ENCODE measurements at places on chromosomes 16 and 17.

- DNase-seq: no peak
Measured at GRCh38 chr16:13560151-13560550, 359.8 kb upstream of the ERCC4 start.

DNA sequence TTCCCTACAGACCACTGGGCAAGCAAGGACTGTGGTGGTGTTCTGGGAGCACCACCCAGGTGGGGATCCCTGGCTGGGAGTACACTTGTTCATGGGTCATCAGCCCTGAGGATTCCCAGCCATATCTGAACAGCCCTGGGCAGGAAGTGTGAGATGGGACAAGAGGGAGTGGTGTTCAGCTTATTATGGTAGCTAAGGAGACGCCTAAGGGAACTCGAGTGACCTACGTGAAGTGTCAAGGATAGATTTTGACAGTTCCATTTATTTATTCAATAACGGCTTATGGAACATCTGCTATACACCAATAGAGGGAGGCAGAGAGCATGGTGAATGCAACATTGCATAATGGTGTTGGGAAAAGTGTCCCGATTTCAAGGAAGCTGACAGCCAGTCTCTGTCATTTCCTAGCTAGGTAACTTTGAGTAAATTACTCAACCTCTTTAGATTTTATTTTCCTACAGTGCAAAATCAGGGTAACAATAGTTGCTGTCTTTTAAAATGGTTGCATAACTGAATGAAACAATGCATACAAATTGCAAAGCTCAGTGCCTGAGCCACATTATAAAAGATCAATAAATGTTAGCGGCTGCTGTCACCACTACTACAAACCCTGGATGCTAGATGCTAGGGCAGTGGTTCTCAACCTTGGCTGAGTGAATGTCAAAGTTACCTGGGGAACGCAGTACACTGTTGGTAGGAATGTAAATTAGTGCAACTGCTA lies 534.1 kb downstream of the GRIN2A start:
- peak; percentile 16 for DNase-seq

- DNase-seq: no peak
Measured at GRCh38 chr17:30519166-30519565, 42.0 kb downstream of the GOSR1 start.

- DNase-seq: no peak
Measured at GRCh38 chr17:71392715-71393567, 727.9 kb upstream of the SOX9 start.

GRCh38 chr17:5687646-5688045 lies 103.3 kb upstream of the NLRP1 start:
- DNase-seq: no peak

GRCh38 chr16:27966756-27967155 lies 96.8 kb downstream of the GSG1L start:
- no peak for DNase-seq

GRCh38 chr16:73095142-73095820 lies 47.4 kb upstream of the ZFHX3 start:
- no peak for DNase-seq

- no peak for DNase-seq
Measured at GRCh38 chr17:5121186-5121841, 5.5 kb downstream of the USP6 start.

DNA sequence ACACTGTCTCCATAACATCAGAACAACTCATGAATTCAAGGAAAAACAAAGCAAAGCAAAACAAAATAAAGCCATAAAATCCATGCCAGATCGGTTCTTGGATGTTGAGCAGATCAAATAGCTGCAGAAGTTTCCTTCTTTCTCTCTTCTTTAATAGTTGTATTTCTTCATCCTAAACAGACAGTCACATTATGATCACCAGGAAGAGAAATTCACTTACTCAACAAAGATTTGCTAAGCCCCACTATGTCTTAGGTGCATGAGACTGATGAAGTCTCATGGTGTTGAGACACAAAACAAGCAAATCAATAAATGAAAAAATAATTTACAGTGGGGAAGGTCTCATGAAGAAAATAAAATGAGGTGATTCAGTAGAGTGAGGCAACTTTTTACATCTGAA lies 72.8 kb downstream of the WIPI1 start:
- DNase-seq: no peak

GRCh38 chr16:77971306-77972061 lies 50.9 kb upstream of the CLEC3A start:
- peak; percentile 90 for DNase-seq

DNA sequence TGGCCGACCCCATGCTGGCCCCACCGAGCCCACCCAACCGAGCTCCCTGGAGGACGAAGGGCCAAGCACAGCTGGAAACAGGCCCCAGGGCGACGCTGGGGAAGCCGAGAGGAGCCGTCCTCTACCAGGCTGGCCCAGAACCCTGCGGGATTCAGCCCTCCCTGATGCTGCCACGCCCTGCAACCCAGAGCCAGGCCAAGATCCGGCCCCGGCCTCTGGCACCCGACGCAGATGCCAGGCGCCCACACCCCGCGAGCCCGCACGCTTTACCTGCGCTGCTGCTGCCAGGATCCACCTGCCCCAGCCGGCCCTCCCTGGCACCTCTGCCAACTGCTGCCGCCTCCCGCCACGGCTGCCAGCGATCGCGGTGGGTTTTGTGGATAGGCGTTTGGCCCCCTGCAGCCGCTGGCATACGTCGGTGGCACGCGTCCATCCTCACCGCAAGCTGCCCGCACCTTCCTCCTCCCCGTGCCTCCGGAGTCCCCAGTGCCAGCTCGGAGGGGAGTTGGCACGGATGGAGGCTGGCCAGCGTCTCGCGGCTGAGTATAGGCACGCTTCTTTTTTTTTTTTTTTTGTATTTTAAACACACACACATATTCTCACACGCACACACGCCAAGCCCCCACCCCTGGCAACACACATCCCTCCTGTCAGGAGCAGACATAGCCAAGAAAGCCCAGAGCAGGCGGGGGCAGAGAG lies 41.3 kb upstream of the ACSF3 start:
- no peak for DNase-seq

DNA sequence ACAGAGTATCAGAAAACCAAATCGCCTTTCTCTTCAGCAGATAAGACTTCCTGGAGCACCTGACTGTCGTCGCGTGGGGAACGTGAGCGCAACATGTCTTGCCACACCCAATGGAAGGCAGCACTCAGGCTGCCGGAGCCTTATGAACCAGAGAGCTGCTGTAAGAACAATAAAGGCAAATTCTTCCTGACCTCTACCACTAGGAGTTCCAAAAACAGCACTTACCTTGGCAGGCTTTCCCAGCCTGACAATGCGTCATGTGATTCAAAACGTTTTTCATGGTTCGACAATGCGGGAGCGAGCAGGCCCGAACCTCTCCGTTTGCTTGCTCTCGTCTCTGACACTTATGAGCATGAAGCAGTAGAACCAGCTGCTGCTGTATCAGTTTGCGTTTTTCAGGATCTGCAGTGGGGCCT lies 75.8 kb upstream of the TRAP1 start:
- DNase-seq: peak; percentile 17

- peak; percentile 37 for DNase-seq
Measured at GRCh38 chr17:80619535-80620235, 75.0 kb downstream of the RPTOR start.

GRCh38 chr16:66489818-66490217 lies 60.1 kb downstream of the TK2 start:
- DNase-seq: no peak

DNA sequence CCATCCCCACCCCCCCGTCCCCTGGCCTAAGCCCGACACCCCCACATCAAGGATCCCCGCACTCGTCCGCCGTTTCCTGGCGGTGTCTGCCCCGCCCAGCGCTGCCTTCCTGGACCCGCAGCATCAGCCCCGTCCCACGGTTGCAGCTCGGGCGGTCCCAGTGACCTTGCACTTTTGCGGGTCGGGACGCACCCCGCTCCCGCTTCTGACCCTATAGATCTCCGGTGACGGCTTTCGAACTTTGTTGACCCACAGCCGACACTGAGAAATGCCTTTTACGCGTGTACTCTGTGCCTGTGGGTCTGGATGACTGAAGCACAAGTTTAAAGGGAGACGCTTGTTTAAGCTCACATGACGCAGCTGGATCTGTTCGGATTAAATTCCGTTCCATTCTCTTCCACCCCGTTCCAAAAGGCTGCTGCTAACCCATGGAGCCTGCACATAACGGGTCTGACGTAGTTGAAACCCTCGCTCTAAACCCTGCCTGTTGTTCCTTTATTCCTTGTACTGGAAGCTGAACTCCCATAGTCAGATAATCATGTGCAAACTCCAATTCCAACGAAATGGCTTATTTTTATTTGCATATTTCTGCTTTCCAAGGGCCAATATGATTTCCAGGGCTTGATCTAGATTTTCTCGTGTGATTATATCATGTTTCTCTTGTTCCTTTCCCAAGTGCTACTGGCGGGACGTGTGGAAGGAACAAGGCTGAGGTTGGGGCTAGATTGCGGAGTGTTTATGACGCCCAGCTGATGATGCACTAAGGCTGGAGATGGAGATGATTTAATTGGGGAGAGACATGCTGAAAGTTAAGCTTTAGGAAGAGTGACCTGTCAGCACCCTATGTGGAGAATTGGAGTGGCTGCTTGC lies 834 bp downstream of the FLYWCH1 start:
- DNase-seq: no peak

- no peak for DNase-seq
Measured at GRCh38 chr17:28547096-28547622, 5.3 kb downstream of the UNC119 start.

DNA sequence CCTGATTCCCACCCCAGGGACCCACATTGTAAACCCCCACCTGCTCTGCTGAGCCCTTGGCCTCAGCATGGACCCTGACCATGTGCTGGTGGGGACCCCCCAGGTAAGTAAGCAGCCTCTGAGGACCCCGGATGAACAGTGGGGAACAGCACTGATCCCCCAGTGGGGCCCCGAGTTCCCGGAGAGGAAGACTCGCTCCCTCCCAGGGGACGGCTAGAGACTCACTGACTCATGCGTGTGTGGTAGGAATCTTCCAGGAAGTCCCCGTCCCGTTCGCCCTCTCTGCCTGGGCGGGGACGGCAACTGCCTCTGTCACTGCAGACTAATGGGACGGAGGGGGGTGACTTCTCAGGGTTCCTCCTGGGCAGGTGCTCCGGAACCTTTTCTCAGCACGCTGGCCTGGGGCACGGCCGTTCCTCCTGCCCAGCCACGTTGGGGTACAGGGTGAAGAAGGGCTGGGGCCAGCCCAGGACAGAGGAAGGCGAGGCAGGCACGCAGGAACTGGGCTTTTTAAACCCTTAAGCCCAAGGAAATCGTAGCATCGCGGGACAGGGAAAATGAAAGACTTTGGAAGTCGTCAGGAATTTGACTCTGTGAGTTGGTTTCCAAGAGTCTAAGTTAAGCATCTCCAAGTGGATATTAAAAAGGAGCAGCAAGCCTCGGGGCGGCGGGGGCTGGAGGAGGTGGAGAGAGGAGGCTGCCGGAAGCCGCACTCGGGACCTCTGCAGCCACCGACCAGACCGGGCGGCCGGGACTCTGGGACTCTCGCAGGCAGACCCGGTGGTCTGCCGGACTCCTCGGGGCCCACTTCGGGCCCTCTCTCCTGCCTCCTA lies 178.7 kb downstream of the SEC14L1 start:
- DNase-seq: peak; percentile 81

- DNase-seq: no peak
Measured at GRCh38 chr17:27846042-27846655, 45.8 kb upstream of the NOS2 start.

DNA sequence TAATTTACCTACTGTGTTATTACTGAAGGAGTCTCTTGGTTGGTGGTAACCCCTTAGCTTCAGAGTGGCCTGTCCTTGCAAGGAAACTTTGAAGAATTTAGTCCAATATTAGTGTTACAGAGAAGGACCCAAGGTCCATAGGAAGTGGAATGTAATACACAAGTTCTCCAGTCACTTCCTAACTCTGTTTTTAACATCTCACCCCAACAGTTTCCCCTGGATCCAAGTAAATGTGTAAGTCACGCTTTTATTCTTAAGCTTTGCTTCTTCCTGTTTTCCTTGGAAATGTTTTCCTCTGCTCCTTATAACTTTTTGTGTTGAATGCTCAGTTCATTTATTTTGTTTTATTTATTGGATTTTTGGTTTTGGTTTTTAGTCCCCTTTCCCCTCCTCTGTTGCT lies 25.9 kb upstream of the RPRML start:
- no peak for DNase-seq
